Keratinocyte (primary cell): ENCODE measurements at places on chromosomes 12 and 14.

GRCh38 chr14:62692490-62693106 is 352.7 kb downstream of the KCNH5 start:
- DNase-seq = no peak

DNA sequence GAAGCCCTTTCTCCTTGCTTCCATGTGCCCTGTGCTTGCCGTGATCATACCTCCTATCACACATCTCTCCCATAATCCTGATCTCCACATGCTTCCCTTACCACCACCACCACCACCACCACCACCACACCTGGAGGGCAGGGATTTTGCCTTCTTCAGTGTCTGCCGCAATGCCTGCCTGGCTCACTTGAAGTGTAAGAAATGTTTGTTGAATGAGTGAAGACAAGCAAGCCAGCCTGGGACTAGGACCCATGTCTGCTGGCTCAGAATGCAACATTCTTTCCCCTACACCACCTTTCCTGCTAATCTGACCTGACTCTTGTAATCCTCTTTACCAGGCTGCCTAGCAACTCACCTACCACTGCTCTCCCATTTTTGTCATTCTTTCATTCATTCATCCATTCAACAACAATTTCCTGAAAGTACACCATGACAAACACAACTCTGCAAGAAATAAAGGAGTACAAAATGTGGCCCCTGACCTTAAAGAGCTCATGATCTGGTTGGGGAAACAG is 3.5 kb upstream of the NID2 start:
- no peak for DNase-seq

GRCh38 chr12:70785896-70786295 is 134.6 kb downstream of the PTPRR start:
- DNase-seq = no peak

DNA sequence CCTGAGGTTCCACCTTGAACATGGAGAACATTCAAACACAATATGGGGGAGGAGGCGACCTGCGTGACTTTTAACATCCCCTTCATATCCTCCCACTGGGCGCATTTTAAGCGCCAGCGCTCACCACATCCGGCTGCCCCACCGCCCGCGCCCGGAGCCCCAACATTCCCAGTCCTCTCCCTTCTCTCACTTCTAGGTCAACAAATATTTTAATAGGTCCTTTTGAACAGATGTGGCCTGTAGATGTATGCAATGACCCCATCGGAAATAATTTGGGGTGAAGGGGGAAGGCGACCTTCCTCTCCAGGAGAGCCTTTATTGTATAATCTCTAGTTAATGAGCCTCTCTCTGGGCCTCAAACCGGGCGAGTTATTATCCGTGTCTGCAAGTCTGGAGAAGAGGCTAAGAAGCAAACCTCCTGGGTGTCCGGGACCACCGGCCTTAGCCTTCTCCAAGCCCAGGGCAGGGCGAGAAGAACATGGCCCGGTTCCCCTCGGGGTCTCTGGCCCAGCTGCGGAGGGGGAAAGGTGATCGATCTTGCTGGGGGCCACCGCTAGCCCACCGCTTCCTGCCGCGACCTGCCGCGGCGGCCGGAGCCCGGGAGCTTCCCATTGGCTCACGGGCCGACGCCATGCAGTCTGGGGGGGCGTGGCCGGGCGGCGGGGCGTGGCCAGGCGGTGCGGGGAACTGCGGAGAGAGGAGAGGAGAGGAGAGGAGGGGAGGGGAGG is 83.2 kb upstream of the HMGA2 start:
- DNase-seq = no peak

DNA sequence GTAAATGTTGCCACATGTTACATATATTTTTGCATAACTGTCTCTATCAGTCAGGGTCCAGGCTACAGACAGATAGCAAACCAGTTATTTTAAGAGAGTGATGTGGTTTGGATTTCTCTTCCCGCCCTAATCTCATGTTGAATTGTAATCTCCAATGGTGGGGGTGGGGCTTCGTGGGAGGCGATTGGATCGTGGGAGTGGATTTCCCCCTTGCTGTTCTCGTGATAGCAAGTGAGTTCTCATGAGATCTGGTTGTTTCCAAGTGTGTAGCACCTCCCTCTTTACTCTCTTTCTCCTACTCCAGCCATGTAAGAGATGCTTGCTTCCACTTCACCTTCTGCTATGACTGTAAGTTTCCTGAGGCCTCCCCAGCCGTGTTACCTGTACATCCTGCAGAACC is 704.2 kb upstream of the TBX3 start:
- no peak for DNase-seq

DNA sequence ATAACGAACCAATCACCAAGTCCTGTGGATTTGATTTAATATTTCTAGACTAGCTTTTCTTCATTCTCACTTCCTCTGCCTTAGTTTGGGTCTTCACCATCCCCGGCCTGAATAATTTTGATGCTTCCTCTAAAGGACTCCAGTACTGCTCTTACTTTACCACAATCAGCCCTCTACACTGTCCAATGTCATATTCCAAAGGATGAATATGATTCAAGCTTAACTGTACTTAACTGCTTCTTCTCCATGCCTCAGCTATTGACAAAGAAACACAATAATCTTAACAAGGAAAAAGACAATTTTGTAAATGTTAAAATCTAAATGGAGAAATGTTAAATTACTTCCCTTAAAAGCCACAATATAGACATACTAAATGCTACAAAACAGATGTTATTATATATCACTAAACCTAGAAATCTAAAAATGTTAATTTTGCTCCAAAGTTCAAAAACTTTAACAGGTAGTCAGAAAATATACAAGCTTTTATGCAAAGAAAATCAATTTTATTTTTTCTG is 70.2 kb downstream of the STXBP6 start:
- no peak for DNase-seq

- DNase-seq = no peak
Observed at GRCh38 chr12:2682296-2683251, 112.2 kb upstream of the FKBP4 start.

DNA sequence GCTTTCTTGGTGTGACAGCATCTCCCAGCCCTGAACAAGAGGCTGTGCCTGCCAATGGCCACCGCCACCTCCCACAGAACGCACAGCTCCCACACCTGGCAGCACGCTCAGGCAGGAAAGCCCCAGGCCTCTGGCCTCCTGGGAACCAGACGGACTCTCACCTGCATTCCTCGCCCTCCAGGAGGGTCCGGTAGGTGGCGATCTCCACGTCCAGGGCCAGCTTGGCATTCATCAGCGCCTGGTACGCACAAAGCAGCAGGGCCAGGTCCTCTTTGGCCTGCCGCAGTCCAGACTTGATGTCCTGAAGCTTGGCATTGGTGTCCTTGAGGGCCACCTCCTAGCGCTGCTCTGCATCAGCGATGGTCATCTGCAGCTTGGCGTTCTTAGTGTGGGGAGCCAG is 12.1 kb upstream of the KRT77 start:
- DNase-seq = no peak

DNA sequence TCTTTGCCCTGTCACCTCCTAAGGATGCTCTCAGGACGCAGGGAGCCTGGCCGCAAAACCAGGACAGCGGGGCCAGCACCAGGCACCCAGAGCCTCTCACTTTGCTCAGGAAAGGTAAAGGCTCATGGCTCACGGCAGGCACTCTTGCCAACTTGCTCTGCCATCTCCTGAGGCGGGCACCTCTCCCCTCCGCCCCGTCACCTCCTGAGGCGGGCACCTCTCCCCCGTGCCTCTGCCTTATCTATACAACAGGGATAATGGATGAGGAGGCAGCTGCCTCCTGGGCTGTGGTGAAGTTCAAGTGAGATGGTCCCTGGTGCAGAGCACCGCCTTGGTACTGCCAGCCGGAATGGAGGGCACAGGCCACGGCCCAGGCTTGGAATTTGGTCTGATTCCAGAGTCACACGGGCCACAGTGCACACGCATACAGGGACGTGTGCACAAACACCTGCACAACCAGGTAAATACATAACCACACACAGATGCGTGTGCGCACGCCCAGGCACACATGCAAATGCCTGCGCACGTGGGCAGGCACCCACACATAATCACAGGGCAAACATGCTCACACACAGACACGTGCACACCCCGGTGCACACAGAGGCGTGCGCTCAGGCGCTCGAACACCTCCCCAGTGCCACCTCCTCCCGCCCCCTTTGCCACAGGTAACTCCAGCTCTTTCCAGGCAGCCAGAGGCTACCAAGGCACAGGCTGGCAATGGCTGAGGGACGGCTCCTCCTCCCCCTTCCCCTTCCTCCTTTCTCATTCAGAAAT is 11.6 kb downstream of the DEGS2 start:
- no peak for DNase-seq

GRCh38 chr12:110431957-110432587 is 18.1 kb downstream of the ARPC3 start:
- no peak for DNase-seq

GRCh38 chr14:94659256-94659655 is 47.1 kb downstream of the SERPINA3 start:
- no peak for DNase-seq

- no peak for DNase-seq
Observed at GRCh38 chr14:21302013-21302835, 22.3 kb downstream of the RPGRIP1 start.

DNA sequence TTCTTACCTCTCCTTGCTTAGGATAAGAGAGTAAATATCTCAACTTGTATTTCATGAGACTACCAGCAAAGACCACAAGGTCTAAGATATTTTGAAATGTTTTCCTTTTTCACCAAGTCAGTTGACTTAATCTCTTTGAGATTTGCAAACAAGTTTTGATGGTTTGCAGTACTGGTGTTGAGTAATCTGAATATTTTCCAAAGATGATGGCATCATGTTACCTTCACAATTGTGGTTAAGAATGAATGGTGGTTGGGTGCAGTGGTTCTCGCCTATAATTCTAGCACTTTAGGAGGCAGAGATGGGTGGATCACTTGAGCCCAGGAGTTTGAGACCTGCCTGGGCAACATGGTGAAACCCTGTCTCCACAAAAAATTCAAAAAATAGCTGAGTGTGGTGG is 225.7 kb downstream of the TMTC2 start:
- no peak for DNase-seq

GRCh38 chr12:111204788-111205241 is 164.1 kb downstream of the PHETA1 start:
- DNase-seq = no peak

DNA sequence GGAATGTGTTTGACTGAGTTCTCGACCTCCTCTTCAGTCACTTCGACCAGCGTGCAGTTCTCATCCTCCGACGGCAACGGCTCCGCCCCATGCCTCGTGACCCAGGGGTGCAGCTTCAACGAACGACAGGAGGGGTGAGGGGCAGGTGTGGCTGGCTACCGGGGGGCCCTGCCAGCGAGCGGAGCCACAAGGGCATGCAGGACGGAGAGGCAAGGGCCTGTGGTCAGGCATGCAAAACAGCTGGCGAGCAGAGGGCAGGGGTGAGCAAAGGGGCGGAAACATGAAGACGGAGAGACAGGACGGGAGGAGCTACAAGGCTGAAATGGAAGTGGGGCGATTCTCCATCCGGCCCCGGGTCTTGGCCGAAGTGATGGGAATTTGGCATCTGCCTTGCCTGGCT is 38.7 kb downstream of the P2RX4 start:
- DNase-seq = no peak

GRCh38 chr12:54959291-54960018 is 25.1 kb downstream of the TESPA1 start:
- no peak for DNase-seq

DNA sequence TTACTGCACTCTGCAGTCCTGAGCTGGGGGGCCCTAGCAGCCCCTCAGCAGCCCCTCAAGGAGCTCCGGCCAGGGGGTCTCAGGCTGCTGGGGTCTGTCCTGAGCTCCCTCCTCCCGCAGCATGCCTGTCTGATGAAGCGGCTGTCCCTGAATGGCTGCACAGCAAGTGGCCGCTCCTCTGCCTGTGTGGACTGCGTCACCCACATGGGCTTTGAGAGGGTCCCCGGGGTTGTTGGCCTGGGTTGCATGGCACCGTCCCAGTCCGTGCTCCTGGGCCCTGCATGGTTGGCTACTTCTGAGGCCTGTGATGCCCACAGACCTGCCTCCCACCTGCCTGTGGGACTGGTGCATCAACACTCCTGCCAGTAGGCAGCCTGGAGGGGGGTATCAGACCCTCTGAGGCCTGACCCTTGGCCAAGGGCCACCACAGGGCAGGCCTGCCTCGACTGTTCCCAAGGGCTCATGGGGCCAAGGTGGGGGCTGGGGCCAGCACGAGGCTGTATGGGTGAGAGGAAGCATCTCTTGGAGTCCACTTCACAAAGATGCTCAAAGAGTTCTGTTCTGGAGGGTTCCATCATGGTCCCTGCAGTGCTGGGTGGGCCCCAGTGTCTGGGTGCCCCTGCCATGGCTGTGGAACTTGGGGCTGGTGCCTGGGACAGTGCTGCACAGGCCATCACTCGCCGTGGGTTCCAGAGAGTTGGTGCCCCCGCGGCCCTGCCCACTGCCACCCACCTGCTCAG is 12.2 kb downstream of the CEP170B start:
- DNase-seq = no peak

- DNase-seq = no peak
Observed at GRCh38 chr12:46124132-46124847, 133.9 kb upstream of the SCAF11 start.

- no peak for DNase-seq
Observed at GRCh38 chr12:82524641-82525040, 162.1 kb upstream of the TMTC2 start.

DNA sequence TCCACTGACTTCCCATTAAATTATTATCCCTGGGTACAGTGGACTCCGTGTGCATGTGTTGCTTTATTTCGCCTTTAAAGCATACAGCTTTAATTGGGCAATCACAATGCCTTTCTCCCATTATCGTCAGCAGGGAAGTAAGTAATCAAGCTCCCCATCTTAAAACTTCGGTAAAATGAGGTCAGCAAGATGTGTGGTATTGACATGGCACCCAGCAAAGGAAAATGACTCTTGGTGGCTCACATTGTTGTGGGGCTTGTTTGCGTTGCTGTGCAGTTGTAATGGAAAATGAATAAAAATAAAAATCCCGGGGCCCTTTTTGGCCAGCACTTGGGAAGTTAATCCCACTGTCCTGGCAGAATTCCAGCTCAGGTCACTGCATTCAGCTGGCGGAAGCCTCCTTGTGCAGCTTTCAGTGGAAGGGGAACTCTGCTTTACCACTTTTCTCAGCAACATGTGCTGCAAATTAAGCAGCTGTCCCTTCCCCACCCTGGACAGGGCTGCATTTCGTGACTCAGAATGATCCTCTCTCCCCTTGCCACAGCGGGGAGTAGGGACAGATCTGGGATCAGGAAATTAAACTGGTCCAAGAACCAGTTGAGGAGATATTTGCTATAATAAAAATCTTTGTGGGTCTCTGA is 13.9 kb upstream of the ATP2A2 start:
- no peak for DNase-seq

- DNase-seq = no peak
Observed at GRCh38 chr12:51098611-51099010, 15.2 kb upstream of the CSRNP2 start.

GRCh38 chr12:81461163-81461562 is 298.0 kb downstream of the PPFIA2 start:
- no peak for DNase-seq

DNA sequence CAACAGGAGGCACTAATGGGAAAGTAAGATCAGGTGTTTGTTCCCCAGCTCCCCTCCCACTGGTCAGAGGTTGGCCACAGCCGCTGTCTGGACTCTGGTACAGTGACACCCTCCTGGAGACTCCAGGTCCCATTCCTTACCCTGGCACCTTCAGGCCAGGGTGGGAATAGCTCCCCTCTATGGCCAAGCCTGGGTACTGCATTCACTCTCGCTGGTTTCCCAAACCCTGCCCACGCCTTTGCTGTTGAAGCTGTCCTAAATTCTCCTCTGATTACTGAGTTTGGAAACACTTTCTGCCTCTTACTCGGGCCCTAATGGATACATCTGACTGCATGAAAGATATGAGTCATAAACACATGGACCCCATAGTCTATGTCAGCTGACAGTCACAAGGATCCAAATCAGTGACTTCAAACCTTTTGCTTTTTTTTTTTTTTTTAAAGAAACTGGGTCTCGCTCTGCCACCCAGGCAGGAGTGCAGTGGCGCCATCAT is 17.9 kb downstream of the HRK start:
- DNase-seq = no peak

GRCh38 chr12:1619587-1619986 is 9.4 kb upstream of the WNT5B start:
- DNase-seq = no peak
